ENCODE measurements at places on chromosomes 3 and 15.

DNA sequence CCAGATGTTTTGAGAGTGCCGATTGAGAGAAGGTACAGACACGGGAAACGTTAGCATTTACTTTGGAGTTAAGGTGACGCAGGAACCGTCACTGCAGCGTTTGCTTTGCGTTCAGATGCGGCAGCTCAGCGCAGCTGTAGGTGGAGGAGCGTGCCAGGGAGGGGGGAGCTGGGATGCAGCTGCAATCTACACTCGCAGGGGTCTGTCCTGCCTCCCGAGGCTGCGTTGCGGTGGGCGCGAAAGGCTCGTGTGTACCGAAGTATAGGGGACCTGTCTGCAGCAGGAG lies 425 bp upstream of the FYTTD1 start:
- DNase-seq = no peak

DNA sequence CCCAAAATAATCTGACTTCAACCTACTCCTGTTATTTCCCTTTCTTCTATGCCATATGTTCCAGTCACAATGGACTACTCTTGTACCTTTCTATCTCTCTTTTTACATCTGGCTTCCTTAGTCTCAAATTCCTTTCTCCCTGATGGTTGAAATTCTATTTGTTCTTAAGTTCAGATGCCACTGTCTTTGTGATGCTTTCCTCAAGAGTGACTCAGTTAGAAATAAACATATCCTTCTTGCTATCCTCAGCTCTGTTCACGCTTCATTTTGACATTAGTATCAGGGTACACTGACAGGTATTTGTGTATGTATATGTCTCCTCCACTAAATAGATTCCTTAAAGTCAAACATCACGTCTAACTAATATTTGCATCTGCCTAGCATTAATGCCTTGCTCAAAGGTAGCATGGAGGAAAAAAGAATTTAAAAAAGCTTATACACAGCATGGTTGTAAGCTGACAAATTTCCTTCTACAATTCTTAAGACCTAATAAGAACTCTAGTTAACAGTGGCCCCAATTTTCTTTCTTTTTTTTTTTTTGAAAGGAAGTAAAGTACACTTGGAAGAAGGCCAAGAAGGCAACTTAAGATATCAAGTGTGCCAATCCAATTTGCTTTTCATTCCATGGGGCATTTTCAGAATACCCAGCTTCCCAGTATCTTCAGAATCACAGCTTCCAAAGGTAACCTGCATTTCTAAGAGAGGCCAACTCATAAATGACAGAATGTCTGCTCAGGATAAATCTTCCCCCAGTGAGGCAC lies 58.0 kb downstream of the CHAC1 start:
- no peak for DNase-seq

DNA sequence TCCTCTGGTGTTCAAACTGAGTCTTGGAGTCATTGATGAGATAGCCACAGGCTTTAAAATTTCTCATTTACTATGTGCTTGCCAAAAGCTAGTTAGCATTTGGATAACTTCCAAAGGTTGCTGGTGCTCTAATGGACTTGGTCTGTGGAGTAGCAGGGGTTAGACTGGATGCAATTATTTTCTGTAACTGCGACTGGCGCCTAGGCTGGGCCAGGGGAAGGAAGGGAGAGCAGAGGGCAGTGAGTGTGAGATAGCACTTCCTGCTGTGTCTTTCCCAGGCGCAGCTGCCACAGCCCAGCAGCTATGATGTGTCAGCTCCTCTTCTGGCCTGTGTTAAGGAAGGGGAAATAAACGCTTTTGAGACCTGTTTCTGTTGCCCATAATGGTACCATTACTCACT lies 98.6 kb downstream of the MYRIP start:
- DNase-seq = no peak

DNA sequence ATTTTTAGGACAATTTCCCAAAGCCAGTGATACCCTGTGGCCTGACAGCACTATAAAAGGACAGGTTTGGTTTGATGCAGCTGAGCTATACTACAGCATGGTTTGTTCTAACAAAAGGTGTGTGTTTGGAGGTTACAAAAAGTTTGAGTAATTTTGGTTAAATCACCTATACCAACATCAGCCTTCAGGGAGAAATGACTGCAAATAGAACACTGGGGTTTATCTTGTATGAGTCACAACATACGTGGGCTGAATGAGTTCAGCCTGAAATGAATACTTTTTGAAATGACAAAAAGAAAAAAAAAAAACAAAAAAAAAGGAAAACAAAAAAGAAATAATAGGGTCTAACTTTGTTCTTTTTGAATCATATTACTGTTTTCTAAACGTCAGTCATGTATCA lies 345.7 kb downstream of the CNTN3 start:
- DNase-seq = no peak

GRCh38 chr3:187975561-187976364 lies 178.2 kb upstream of the LPP start:
- no peak for DNase-seq

- no peak for DNase-seq
Measured at GRCh38 chr3:143309705-143310104, 190.1 kb downstream of the CHST2 start.

GRCh38 chr15:88702983-88703382 lies 64.2 kb downstream of the ISG20 start:
- DNase-seq = no peak

DNA sequence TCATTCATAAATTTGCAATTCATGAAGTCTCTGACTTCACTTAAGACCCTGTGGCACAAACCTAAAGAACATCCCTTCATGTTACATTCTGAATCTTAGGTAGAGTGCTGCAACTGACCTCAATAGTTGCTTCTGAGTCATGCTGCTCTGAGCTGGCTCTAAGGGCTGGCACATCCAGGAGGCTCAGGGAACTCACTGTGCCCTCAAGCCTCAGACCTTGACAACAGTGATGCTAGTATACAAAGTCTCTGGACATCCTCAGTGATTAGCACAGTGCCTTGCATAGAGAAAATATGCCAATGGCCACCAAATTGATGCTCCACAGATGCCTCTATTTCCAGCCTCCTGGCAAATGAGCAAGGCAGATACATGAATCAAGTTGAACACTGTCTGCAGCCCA lies 740.9 kb upstream of the LMCD1 start:
- DNase-seq = no peak

DNA sequence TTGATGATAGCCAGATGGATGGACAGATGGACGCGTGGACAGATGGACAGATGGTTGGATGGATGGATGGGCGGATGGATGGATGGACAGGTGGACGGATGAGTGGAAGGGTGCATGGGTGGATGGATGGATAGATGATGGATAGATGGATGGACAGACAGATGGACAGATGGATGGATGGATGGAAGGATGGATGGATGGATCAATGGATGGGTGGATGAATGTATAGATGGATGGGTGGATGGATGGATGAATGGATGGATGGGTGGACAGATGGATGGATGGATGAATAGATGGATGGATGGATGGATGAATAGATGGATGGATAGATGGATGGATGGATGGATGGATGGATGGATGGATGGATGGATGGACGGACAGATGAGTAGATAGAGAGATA lies 40.9 kb downstream of the GABRB3 start:
- DNase-seq = no peak

DNA sequence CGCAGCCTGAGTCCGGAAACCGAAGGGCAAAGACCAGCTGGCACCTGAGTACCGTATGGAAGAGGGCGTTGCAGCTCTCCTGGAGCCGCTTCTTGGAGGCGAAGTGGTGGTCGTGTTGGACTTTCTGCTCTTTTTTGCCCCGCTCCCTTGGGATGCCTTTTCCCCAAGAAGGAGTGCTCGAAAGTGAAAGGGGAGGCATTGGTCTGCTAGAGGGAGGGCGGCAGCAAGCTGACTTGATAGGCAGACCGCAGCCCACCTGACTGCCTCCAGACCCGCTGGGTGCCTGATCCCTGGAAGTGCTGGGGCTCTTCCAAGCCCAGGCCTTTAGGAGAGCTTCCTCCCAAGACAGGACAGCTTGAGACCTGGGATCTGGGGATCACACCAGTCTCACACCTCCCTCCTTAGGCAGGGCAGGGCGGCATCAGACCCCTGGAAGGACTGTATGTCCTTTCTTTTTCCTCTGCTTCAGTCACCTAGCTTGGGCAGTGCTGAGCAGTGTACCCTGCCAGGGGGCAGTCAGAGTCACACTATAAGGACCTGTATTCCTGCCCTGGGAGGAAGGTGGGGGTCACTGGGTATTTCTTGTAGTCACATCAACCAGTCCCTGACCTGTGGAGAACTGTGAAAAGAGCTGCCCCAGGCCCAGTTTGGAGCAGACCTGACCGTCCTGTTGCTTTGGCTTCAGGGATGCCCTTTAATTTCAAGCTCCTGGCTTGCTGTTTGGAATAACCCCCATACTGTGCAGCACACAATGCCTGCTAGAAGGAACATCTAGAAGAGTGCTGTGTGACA lies 2.1 kb downstream of the ACVR2B start:
- no peak for DNase-seq

DNA sequence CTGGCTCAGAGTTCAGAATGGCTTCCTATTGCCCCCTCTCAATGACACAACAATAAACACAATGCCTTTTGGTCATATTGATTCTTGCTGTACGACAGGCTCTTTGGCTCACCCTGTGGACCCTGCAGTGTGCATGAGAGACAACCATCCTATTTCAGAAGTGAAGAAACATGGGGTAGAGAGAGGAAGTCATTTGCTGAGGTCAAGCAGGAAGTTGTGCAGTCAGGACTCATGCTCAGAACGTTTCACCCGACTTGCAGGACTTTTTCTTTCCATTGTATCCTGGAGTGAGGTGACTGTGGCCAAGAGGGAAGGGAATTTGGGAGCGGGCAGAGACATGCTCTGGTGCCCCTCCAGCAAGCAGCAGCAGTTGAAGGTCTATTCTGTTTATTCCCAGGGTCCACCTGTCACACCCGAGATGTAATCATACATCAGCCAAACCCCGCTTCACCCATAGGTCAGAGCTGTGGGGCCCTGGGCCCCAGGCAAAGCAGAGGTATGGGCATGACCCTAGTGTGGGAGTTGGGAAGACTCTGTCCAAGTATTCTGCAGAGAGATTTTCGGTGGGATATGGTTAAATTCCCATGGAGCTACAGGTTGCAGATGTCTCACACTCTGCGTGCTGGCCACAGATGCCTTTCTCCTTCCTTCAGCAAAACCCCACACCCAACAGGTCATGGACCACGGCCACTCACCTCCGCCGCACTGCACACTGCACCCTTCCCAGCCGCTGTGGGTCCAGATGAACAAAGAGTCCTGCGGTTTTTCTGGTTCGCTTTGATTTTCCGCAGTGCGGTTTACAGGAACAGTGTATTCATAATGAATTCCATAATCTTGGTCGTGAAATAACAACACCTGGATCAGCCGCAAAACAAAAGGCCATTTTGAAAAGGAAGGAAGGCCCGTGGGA lies 290.6 kb downstream of the ADAMTS17 start:
- DNase-seq = no peak

- no peak for DNase-seq
Measured at GRCh38 chr3:160851629-160852210, 95.7 kb downstream of the PPM1L start.

DNA sequence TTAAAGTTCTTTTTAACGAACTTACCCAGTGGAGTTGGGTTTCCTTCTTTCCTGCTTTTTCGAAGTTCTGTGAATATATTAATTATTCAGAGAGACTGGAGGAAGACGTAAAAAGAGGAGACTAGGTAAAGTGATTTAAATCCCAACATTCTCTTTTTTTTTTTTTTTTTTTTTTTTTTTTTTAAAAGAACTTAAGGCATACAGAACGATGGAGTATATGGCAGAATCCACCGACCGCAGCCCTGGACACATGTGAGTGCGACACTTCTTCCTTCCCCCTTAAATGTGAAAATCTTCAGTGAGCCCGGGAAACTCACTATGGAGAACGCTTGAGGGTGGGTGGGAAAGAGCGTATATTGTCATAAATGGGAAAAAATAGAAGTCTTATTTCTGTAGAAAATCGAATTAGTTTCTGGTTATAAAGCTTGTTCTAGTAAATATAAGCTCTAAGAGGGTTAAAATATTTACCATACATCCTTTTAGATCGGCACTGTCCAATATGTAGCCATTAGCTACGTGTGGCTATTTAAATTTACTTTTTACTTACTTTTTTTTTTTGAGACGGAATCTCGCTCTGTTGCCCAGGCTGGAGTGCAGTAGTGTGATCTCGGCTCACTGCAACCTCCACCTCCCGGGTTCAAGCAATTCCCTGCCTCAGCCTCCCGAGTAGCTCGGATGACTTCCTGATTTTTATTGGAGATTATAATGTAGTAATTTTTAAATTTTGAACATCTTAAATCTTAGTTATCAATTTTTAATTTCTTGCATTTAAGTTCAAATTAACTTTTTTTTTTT lies 892 bp downstream of the NMD3 start:
- no peak for DNase-seq

DNA sequence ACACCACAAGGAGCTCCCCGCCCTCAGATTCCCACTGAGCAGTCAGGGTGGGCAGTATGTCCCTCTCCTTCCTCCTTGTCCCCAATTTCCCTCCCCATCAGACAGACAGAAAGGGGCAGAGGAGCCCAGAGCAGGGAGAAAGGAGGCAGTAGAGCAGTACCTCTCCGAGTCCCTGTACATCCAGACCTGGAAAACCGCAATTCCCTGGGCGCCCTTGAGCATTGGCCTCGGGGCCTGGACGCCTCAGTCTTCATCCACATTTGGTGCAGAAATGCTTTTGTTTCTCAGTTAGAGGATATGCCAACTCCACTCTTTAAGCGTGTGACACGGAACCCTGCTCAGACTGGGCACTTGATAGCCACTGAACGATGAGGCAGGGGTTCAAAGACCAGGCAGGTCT lies 5.9 kb downstream of the ISG20 start:
- no peak for DNase-seq

GRCh38 chr3:73801444-73801843 lies 176.7 kb upstream of the PDZRN3 start:
- DNase-seq = no peak

DNA sequence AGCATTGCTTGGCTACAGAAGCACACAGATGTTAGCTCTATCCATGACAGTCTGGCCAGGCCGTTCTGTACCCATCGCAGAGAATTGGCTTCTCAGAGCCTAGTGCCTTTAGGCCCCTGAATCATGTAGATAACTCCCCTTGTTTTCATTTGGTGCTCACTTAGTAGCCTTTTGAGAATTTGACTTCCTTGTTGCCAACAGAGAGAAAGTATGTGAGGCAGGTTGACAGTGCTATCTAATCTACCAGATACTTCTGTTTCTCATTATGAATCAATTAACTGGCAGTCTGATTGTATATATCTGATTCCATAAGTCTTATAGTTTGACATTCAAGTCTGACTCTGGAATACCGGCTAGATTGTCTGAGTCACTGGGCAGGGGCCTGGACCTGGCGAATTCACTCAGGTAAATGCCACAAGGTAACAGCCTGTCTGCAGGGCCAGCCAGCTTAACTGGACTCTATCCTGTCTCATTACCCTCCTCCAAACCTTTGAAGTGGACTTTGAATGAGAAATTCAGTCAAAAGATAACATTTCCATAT lies 160.2 kb downstream of the GHSR start:
- DNase-seq = no peak

DNA sequence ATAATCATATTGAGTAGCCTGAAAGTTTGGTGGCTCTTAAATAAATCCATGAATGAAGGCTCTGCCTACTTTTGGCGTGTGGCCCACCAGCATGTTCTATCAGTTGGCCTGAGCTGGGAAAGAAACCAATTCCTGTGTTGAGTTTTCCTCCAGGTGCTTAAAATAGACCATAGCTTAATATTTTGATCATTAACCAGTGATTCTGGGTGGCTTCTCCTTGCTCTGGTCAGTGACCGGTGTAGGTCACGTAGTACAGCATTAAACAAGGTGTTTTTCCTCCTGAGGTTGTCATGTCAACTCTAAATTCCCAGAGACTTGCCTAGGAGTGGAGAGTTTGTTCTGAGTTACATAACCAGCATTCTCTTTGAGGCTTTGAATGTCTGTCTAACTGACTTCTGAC lies 1.3 kb downstream of the HHLA2 start:
- DNase-seq = no peak

- DNase-seq = no peak
Measured at GRCh38 chr15:65326818-65327217, 22.3 kb downstream of the RNU5B-1 start.

- DNase-seq = no peak
Measured at GRCh38 chr3:40930131-40930538, 269.2 kb upstream of the CTNNB1 start.
